Psoas muscle (tissue), 8 donors: ENCODE measurements at places on chromosomes 12 and 14. TPM values are rescaled to one million over a fixed set of nuclear protein-coding genes. Genes with fewer than 3 reads are reported as not detected.
A peak's percentile ranks its signal among the peaks of the same experiment; 100 is the strongest.

Gene SNX6
- total RNA-seq = 45.5 TPM

DNA sequence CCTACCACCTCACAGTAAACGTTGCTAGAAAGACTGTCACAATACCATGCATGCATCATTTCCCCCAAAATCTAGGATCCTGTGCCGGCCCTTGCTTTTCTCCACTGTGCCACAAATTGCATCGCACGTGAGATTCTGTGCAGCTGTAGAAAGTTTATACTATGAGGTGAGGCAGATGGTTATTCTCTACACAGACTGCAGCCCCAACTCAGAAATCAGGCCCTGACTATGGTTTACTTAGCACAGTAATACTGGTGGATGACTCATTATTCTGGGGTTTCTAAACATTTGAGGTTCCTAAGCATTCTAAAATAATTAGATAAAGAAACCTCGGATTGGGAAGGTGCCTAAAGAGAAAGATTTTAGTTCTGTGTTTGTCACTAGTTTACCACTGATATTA is 163.8 kb upstream of the CCDC198 start:
- H3K4me1 ChIP-seq = no peaks in the 10 kb centered on the region
- H3K27me3 ChIP-seq = no peaks in the 10 kb centered on the region
- DNase-seq = no peak
- no peak overlapping the region for H3K4me3 ChIP-seq
- no peak overlapping the region for H3K27ac ChIP-seq

GRCh38 chr14:92514844-92515514 is 1.4 kb downstream of the RIN3 start:
- no peaks in the 10 kb centered on the region for H3K36me3 ChIP-seq
- peaks cover 9% of the 10 kb centered on the region for H3K27me3 ChIP-seq
- H3K27ac ChIP-seq = no peak overlapping the region
- no peak for DNase-seq

Gene CCDC175
- not detected for total RNA-seq

DNA sequence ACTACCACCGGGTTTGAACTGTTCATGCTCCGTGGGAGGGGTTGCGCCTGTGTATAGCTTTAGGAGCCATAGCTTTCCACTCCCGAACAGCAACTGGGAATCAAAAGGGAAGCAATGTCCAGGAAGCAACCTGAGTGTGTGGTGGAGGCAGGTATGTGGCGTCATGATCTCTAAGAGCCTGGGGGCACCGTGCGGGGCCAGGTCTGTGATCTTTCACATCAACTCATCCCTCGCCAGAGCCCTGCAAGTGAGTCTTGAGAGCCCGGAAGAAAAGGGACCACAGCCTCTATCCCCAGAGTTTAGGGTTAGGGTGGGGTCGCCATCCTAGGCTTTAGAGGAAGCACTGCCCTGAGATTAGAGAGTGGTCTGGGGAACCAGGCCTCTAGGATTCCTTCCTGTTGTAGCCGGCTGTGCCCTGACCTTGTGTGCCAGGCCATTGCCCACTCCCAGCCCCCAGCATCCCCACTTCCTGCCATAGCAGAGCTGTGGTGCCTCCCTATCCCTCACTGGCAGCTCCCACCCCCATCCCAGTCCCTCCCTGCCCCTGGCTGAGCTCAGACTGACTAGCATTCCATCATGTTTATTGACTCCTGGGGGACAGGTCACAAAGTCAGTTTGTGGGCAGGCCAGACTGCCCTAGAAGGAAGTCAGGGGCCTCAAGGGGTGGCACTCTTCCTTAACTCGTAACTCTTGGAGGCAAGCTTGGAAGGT is 745 bp upstream of the ADCY4 start:
- DNase-seq = no peak
- H3K27ac ChIP-seq = peak overlapping the region; percentile 71
- H3K4me1 ChIP-seq = peaks cover 10% of the 10 kb centered on the region
- no peaks in the 10 kb centered on the region for H3K36me3 ChIP-seq
- H3K27me3 ChIP-seq = peaks cover 53% of the 10 kb centered on the region
- peak overlapping the region; percentile 65 for H3K4me3 ChIP-seq

GRCh38 chr12:101650346-101651117 is 46.9 kb upstream of the CHPT1 start:
- peak overlapping the region; percentile 27 for H3K27ac ChIP-seq
- no peaks in the 10 kb centered on the region for H3K27me3 ChIP-seq
- DNase-seq = no peak
- no peak overlapping the region for H3K4me3 ChIP-seq
- no peaks in the 10 kb centered on the region for H3K4me1 ChIP-seq
- H3K36me3 ChIP-seq = peaks cover 100% of the 10 kb centered on the region

- DNase-seq = no peak
- peaks cover 5% of the 10 kb centered on the region for H3K27me3 ChIP-seq
- H3K4me1 ChIP-seq = no peaks in the 10 kb centered on the region
- H3K27ac ChIP-seq = no peak overlapping the region
- no peak overlapping the region for H3K4me3 ChIP-seq
Observed at GRCh38 chr12:131677699-131678098, 33.2 kb upstream of the SFSWAP start.

GRCh38 chr12:93085383-93086287 is 156.5 kb upstream of the EEA1 start:
- no peaks in the 10 kb centered on the region for H3K27me3 ChIP-seq
- H3K4me1 ChIP-seq = no peaks in the 10 kb centered on the region
- H3K36me3 ChIP-seq = no peaks in the 10 kb centered on the region
- no peak for DNase-seq

- H3K27ac ChIP-seq = no peak overlapping the region
- H3K36me3 ChIP-seq = no peaks in the 10 kb centered on the region
- no peaks in the 10 kb centered on the region for H3K27me3 ChIP-seq
- H3K4me3 ChIP-seq = no peak overlapping the region
- peak; percentile 69 for DNase-seq
Observed at GRCh38 chr14:103544388-103545218, 15.6 kb downstream of the TRMT61A start.

Gene GRIP1
- 3.7 TPM for total RNA-seq

DNA sequence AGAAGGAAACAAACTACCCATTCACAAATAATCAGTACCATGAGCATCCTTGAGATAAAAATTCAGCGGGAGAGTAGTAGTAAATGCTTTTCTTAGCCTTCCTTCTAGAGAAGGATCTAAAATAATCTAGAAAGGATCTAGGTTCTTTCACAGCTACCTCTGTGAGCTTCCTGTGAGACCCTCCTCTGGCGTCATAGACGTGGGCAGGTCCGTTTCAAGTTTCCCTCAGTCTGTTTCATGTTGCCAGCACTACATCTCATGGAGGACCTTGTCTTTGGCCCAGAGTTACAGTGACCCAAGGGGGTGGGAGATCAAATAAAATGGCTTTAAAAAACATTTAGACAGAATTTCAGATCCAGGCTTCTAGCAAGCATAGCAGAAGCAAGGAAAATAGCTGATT is 13.6 kb downstream of the DAAM1 start:
- no peaks in the 10 kb centered on the region for H3K4me1 ChIP-seq
- H3K27me3 ChIP-seq = no peaks in the 10 kb centered on the region
- no peak overlapping the region for H3K4me3 ChIP-seq
- no peak for DNase-seq

Gene TTC8
- total RNA-seq = 3.1 TPM

Gene PAH
- total RNA-seq = not detected

DNA sequence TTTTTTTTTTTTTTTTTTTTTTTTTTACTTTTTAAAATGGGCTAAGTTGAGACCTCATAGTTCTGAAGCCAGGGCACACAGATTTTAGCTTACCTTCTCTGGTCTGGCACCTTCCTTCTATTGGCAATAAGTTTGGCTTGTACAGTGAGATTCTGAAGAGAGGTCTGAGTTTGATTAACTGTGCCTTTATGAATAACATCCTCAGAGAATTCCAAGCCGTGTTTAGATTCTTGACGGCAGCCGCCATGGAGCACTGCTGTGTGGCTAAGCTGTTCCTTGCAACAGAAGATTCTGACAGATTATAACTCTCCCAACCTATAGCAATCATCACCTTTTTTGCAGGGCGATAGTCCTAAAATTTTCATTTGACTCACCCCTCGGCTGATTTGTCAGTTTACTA is 354.9 kb upstream of the FAR2 start:
- DNase-seq = no peak
- no peak overlapping the region for H3K27ac ChIP-seq
- no peaks in the 10 kb centered on the region for H3K4me1 ChIP-seq
- no peaks in the 10 kb centered on the region for H3K36me3 ChIP-seq
- H3K27me3 ChIP-seq = no peaks in the 10 kb centered on the region

- no peaks in the 10 kb centered on the region for H3K36me3 ChIP-seq
- H3K4me3 ChIP-seq = no peak overlapping the region
- DNase-seq = no peak
- H3K27ac ChIP-seq = peak overlapping the region; percentile 50
- peaks cover 19% of the 10 kb centered on the region for H3K4me1 ChIP-seq
- H3K27me3 ChIP-seq = no peaks in the 10 kb centered on the region
Observed at GRCh38 chr12:49478949-49479664, 59.7 kb upstream of the KCNH3 start.

- peaks cover 1% of the 10 kb centered on the region for H3K36me3 ChIP-seq
- peak overlapping the region; percentile 53 for H3K27ac ChIP-seq
- DNase-seq = peak; percentile 47
Observed at GRCh38 chr14:69719501-69719951, 47.4 kb upstream of the SRSF5 start.

DNA sequence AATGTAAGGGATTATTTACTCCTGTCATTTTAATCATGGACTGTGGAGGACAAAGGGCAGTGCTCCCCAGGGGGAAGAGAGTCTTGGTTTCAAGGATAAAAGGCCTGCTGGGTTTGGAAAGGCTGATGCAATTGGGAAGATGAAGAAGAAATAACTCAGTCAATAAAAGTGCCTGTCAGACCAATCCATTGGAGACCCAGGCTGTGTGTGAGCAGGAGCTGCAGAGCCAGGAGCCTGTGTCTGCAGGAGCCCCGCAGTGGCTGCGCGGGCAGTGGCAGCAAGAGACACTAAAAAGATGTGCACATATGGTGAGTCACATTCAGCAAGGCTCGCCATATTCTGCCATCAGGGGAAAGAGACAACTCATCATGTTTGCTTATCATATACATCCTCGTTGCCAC is 90.4 kb downstream of the CRACR2A start:
- DNase-seq = no peak

Gene CD163
- 30.2 TPM for total RNA-seq

Gene PNP
- total RNA-seq = 3.7 TPM

- no peak overlapping the region for H3K4me3 ChIP-seq
- DNase-seq = no peak
- peaks cover 66% of the 10 kb centered on the region for H3K27me3 ChIP-seq
- no peak overlapping the region for H3K27ac ChIP-seq
- H3K36me3 ChIP-seq = no peaks in the 10 kb centered on the region
Observed at GRCh38 chr12:131833288-131833895, 5.2 kb downstream of the MMP17 start.

DNA sequence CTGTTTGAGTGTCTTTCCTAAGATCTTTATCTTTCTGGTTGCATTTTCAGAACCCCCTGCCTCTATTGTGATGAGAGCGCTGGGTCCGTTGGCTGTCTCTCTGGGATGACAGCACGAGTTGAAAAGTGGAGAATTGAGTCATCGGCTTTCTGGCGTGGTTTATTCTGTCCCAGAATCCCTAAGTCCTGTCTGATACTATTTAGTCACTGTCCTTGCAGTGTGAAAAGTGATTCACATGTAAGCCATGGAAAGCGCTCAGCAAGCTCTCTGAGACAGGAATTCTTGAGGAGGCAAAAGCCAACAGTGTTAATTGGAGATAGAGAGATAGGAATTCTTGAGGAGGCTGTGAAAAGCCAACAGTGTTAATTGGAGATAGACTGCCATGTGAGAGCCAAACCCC is 121.7 kb downstream of the CHST11 start:
- DNase-seq = no peak
- no peak overlapping the region for H3K4me3 ChIP-seq
- H3K4me1 ChIP-seq = no peaks in the 10 kb centered on the region
- H3K27ac ChIP-seq = no peak overlapping the region

Gene P2RX2
- not detected for total RNA-seq

- no peaks in the 10 kb centered on the region for H3K27me3 ChIP-seq
- H3K4me3 ChIP-seq = no peak within 1 kb of the TSS
- no peak for DNase-seq
- no peaks in the 10 kb centered on the region for H3K36me3 ChIP-seq
- no peak within 1 kb of the TSS for H3K27ac ChIP-seq
- H3K4me1 ChIP-seq = no peaks in the 10 kb centered on the region
Observed at GRCh38 chr12:80443974-80444666, at the start of gene PTPRQ. Gene PTPRQ (plus strand): TSS chr12:80444235. CDS start chr12:80444346, 111 bp downstream.

DNA sequence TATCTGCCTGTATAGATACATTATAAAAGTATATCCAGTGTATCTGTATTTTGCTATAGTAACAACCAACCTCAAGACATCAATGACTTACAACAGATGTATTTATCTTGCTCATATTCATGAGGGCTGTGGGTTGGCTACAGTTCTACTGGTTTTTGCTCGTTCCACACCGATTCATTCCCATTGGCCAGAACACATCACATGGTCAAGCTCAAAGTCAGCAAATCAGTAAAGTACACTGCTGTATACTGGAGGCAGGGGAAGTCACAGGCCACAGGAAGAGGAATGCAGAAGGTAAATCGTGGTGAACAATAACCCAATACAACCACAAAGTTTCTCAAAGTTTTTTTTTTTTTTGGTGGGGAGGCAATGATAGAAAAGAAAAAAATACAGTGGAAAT is 180.0 kb upstream of the CDKN3 start:
- DNase-seq = no peak
- no peak overlapping the region for H3K4me3 ChIP-seq
- peaks cover 3% of the 10 kb centered on the region for H3K27me3 ChIP-seq
- H3K27ac ChIP-seq = no peak overlapping the region

DNA sequence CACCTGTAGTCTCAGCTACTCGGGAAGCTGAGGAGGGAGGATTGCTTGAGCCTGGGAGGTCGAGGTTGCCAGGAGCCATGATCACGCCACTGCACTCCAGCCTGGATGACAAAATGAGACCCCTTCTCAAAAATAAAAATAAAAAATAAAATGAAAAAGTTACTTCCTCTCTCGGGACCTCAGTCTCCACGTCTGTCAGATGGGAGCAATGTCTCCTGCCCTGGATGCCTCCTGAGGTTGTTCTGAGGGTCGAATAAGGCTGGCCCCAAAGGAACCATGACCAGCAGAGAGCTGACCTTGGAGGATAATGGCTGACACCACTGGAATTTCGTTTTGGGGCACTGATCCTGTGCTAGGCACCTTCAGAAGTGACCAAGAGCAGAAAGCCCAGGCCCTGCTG is 13.6 kb upstream of the RCOR1 start:
- H3K4me1 ChIP-seq = no peaks in the 10 kb centered on the region
- no peaks in the 10 kb centered on the region for H3K36me3 ChIP-seq
- H3K27me3 ChIP-seq = peaks cover 11% of the 10 kb centered on the region
- H3K4me3 ChIP-seq = no peak overlapping the region

Gene PLBD1
- total RNA-seq = 9.5 TPM

Gene CCDC196
- not detected for total RNA-seq

GRCh38 chr12:68043435-68043834 is 54.2 kb downstream of the IFNG-AS1 start:
- H3K4me3 ChIP-seq = no peak overlapping the region
- H3K27me3 ChIP-seq = no peaks in the 10 kb centered on the region
- H3K27ac ChIP-seq = no peak overlapping the region
- H3K36me3 ChIP-seq = no peaks in the 10 kb centered on the region
- DNase-seq = no peak

Gene KRT83
- total RNA-seq = not detected

Gene TMBIM4
- total RNA-seq = 35.1 TPM

GRCh38 chr14:50388256-50388931 is 8.3 kb downstream of the CDKL1 start:
- H3K27ac ChIP-seq = no peak overlapping the region
- H3K4me3 ChIP-seq = no peak overlapping the region
- H3K4me1 ChIP-seq = no peaks in the 10 kb centered on the region
- no peaks in the 10 kb centered on the region for H3K27me3 ChIP-seq
